ENCODE measurements at places on chromosomes 1 and 21.

DNA sequence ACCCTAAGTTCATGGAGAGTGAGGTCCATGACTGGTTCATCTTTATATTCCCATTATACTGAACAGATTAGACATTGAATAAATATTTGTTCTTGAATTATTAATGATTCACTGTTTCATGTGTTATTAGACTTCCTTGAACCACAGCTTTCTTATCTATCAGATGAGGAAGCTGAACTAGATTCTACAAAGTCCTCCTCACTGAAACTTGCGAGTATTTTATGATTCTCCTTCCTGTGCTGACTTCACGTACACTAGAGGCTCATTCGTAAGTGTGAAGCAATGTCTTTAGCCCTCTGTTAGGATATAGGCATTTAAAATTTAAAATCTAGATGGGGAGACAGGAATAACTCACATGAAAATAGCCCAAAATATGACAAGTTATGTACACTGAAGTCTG, 95.6 kb upstream of the IRF2BP2 start:
- no peak for DNase-seq

GRCh38 chr1:229696385-229696784, 70.3 kb downstream of the URB2 start:
- DNase-seq: no peak

- DNase-seq: no peak
These were observed 15.9 kb downstream of the ZBTB8B start for GRCh38 chr1:32480761-32481160.

DNA sequence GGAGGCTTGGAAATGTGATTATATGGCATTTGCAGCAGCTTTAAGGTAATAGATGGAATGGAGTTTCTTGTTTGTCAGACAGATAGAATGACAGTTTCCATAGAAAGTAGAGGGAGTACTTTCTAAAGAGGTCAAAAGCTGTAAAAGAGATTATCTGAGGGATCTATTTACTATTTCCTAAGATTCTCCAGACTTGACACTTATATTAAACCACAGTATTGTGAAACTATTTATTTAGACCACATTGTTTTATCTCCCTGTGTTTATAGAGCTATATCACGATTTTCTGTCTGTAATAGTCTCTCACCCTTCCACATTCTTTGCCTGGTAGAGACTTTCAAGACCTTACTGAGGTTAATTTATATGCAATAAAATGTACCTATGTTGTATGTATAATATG, 66.7 kb downstream of the MAN1A2 start:
- DNase-seq: no peak

- DNase-seq: no peak
These were observed 981 bp upstream of the KIAA1614 start for GRCh38 chr1:180911640-180912191.

DNA sequence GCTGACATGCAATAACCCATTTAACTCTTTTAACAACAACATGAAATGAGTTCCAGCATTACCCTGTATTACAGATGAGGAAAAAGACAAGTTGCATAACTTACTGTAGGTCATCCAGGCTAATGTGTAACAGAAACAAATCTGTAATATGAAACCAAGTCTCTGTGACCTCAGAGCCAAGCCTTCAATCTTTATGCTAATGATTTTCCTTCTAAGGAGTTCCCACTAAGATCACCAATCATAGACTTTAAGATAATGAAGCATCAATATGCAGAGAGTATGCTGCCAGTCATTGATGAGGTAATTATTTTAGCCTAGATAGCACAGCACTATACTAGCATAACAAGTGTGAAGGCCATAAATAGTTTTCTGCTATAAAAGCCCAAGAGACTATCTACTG, 35.6 kb upstream of the RNPC3 start:
- DNase-seq: no peak

- DNase-seq: no peak
These were observed 9.5 kb downstream of the SH3BGRL3 start for GRCh38 chr1:26289158-26290059.

- DNase-seq: no peak
These were observed 84.5 kb upstream of the RGS4 start for GRCh38 chr1:162984699-162985098.

- no peak for DNase-seq
These were observed 41.7 kb upstream of the RXRG start for GRCh38 chr1:165486663-165487062.

- DNase-seq: no peak
These were observed 28.4 kb downstream of the PRPF38A start for GRCh38 chr1:52432807-52433206.

All from stimulated activated CD4-positive, alpha-beta T cell treated with anti-CD3 and anti-CD28 coated beads, Interleukin-1b, Interleukin-23, amount 100 ng/mL, for 1 hour (primary cell).